ENCODE measurements at places on chromosomes 2 and 18. TPM values are rescaled to one million over a fixed set of nuclear protein-coding genes. Genes with fewer than 3 reads are reported as not detected.

ELOA2 gene
- not detected for polyA plus RNA-seq

DNA sequence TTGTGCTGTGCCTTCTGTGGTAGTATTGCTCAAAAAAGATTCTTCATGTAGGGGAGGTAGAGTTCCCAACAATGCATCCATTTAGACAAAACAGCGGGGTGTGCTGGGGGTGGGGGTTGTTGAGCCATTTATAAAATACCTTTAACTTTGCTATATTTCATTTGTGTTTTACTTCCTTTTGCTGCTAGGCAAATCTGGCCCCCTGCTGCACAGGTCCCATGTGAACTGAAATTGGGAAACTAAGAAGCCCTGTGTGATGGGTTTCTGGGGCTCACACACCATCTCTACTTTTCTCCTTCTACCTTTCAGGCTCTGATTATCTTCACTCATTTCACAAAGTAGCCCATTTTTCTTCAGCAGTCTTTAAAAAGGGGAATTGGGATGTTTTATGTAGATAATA lies 52.7 kb upstream of the ITGA4 start:
- no peak for DNase-seq

- DNase-seq = no peak
Measured at GRCh38 chr2:99524056-99524455, 34.2 kb upstream of the REV1 start.

DNA sequence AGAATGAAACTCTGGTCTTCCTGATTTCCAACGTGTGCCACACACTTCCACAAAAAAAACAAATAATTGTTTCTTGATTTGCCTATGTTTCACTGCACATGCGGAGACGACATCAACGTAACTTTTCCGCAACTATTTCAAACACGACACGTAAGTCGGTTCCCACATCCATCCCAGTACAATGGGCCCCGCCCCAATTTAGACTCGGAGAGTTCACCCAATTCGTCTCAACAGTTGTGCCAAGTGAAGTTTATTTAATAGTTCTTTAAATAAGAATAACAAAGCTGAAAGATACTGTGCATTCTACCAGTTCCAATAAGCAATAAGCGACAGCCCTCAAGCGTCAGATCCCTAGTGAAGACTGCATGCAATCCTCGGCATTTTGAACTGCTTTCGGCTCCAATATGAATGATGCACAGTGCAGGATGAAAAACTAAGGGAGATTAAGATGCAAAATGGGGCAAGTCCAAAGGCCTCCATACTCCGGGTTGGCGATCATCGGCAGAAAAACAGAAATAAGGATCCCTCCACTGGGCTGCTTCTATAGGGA lies 664 bp downstream of the CCT4 start:
- DNase-seq = no peak

GRCh38 chr2:116761864-116762263 lies 1052.6 kb upstream of the DDX18 start:
- DNase-seq = no peak

GRCh38 chr2:12903272-12903671 lies 186.5 kb downstream of the TRIB2 start:
- no peak for DNase-seq

Measured in liver (tissue), 10 donors.